Fibroblast of skin of left quadriceps (primary cell): ENCODE measurements at places on chromosomes 1 and 21.
A peak's percentile ranks its signal among the peaks of the same experiment; 100 is the strongest.

GRCh38 chr1:25758466-25759070 lies 41.4 kb upstream of the SELENON start:
- DNase-seq, result no peak

DNA sequence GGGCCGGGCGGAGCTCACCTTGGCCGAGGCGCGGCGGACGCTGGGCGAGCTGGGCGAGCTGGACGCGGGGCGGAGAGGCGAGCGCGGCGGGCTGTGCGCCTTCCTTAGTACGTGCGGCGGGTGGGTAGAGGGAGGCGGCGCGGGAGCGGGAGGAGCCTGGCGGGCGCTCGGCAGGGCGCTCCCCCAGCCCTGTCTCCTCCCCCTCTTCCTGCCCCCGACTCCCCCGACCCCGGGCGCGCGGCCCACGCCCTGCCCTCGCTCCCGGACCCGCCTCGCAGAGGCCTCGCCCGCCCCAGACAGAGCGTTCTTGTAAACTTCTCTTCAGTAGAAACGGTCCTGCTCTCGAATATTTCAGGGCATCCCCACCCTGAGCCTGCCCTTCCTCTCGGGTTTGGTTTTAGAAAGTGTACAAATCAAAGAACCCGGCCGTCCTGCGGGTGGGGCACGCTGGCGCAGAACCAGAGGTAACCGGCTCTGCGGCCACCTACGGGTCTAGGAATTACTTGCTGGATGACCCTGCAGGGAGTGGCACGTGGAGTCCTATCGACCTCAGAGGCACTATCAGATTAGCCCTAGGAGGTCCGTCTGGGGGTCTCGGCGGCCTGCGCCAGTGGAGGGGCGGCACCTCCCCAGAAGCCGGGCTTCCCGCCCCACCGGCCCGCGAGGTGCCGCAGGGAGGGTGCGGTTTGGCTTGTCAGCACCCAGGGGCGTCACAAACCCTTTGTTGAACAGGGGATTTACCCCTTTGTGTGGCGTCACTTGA lies at the start of gene S100A10:
TSS of gene S100A10 (minus strand) at position 126 of the 763 bp plus-strand sequence. CDS start 7,629 bp downstream, outside the sequence.
- no peak for DNase-seq

GRCh38 chr1:23100074-23100748 lies 68.4 kb downstream of the LUZP1 start:
- DNase-seq, result peak; percentile 62

DNA sequence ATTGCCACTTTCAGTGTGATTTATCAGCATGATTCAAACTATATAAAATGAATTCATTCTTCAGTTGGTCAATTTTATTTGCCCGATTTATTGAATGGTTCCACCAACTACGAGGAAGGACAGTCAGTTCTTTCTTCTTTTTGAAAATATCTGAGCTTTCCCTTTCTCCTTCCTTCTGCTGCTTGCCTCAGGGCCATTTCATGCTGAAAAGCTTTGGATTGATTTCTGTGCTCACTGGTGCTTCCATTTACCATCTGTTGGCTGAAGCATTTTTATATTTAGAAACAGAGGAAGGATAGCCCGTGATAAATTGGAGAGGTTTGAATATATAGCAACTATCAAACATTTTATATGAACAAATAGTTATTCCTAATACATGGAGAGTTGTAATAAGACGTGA lies 68.9 kb upstream of the ADAMTS5 start:
- DNase-seq, result no peak

DNA sequence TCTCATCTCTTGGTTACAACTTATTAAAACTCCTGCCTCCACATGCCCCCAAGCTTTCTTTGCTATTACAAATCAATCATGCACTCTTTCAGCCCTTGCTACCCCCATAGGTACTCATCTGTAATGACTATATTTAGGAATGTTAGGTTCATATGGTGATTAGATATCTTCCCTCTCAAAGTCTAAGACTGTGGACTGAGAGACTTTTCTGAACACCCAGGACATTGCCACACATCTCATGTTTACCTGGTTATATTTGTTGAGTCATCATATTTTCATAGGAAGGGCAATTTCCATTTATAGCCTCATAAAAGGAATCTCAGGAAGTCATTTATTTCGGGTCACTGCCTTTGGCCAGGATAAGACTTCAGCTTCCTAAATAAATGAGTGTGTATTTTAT lies 81.5 kb upstream of the LPGAT1 start:
- DNase-seq, result no peak

DNA sequence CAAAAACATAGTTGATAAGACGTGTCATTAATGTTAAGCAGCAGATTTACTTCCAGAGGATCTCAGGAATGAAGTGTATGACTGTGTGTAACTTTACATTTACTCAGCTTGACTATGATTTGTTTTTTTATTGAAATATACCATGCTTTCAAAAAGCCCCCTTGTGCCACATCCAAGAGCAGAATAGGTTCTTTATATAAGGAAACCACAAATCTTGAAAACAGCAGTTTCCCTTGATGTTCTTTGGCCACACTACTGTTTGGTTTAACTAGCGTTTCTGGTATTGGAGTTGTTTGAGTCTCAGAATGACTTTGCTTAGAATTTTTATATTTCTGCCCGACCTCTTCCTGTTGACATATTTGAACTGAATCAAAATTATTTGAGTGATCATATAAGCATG lies 25.0 kb downstream of the LRRC8C start:
- DNase-seq, result no peak

DNA sequence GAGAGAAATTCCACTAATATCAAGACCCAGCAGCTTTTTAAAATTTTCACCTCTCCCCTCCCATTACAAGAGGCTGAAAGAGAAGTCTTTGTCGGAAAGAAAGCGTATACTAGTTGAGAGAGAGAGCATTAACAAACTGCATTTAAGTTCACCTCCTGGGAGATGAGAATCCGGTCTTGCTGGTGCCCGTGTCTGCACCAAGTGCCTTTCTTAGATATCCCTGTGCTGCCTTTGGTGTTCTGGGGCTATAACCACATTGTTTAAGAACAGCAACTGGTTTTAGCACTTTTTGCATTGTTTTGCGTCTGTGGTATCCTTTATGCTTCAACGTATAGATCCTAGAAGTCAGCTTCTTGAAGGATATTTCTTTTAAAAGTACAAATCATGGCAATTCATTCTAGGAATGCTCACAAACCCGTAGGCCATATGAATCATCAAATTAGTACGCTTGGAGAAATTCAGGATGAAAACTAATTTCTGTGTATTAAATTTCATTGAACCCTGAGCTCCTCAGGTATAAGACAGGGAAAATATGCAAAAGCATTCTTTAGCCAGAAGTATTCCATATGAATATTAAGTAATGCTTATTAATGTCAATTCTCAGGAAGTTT lies 3.4 kb upstream of the RPE65 start:
- no peak for DNase-seq

DNA sequence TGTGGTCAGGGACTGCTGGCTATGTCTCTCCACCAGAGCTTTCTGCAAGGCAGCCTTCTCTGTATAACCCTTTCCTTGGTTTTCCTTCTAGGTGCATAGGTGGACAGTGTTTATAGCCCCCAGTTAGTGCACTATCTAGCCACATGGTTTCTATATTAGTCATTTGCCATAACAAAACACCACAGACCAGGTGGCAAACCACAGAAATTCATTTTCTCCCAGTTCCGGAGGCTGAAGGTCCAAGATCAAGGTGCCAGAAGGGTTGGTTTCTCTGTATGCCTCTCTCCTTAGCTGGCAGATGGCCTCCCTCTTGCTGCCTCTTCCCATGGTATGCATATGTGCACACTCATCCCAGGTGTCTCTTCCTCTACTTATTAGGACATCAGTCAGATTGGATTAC lies 106.4 kb downstream of the KAZN start:
- no peak for DNase-seq

DNA sequence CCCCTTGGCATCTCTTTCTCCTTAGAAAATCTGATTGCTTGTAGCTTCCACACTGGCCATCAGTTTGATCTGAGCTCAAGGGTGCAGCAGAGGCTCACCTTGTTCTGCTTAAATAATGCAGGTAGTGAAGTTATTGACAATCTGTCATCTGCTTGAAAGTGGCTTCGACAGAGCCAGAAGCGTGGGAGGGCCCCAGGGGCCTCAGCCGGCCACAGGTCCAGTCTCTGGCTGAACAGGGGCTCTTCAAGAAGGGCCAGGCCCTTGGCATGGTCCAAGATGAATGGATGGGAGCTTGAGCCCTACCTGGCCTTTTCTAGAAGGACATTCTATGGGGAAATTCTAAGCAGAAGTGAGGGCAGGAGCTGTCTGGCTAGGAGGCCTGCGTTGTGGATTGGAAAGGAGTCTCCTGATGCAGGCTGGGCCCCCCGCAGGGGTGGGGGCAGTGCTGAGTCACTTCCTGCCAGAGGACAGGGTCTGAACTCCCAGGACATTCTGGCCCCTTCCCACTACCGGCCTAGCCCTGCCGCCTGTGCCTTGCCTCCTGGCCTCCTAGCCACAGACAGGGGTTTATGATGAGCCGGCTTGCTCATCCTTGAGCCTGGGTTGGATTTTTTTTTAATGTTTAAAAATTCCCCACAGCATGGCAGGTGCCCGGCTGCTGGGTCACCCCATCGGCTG lies 162.3 kb upstream of the VAMP3 start:
- no peak for DNase-seq

DNA sequence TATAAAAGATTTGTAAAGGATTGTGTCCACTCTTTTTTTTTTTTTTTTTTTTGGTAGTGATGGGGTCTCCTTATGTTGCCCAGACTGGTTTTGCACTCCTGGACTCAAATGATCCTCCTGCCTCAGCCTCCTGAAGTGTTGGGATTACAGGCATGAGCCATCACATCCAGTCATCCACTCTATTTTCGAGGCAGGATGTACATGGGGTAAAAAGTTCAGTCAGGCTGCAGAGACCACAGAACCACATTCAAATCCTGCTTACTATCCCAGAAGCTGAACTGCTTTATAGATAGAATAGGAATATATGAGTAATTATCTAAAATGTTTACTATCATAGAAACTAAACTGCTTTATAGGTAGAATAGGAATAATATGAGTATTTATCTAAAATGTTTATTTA lies 26.0 kb upstream of the KCNK2 start:
- DNase-seq, result no peak
